GM23338 (cell line): ENCODE measurements at places on chromosomes 1 and 21.
A peak's percentile ranks its signal among the peaks of the same experiment; 100 is the strongest.

DNA sequence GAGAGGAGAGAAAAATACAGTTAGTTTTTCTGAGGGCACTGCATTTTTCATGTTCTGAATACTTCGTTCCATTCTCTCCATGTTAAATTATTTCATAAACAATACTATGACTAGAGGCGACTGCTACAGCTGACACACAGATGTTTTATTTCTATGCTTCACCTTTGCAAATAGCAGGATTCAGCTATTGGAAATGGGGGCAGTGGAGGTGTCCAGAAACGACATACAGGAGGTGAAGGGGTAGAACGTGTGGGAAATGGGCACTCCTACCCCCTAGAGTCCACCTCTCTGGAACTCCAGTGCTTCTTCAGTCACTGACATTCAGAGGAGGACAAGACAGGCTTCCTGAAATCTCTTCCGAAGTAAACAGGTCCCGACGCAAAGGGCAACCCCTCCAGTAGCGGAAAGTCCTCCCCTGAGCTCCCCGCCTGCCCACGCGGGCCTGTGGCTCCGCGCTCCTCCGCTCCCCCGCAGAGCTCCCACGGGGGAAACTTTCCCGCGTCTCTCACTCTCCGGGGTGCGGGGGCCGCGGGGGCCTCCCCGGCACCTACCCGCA lies 480 bp downstream of the DPYD start:
- peak; percentile 30 for DNase-seq

DNA sequence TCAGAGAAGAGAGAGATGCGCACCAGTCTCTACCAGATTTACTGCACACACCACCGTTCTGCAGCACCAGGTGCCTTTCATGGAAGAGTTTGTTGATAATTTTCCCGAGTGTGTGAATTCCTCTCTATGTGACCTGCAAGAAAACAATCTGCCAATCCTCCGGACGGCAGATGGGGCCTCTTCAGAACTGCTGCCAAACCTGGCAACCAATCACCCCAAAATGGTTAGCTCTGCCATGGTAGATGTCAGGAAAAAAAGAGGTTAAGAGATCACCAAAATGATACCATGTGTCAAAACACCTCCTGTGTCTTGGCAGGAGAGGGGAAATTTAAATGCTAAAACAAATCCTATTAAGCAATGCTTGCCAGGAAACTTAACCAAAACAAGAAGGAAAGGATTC lies 96.5 kb downstream of the DAB1 start:
- no peak for DNase-seq

- DNase-seq: no peak
Measured at GRCh38 chr1:33281554-33282303, 25.4 kb downstream of the ZNF362 start.

DNA sequence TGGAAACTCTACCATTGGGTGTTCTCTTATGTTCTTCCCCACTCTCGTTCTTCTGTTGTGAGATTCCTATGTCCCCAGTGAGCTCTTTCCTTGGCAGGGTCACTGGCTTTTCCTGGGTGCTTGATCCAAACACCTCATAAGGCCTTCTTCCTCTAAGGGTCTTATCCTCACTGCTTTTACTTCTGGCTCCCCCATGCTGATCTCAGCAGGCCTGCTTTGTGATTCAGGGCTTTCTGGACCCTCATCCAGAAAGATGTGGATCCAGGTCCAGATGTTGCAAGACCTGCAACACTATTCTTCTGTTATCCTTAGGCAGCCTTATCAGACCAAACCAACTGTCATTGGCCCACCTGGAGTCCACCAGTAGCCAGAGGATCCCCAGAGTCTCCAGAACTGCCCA lies 11.2 kb upstream of the MYOG start:
- no peak for DNase-seq

GRCh38 chr1:111727056-111727455 lies 12.1 kb downstream of the INKA2 start:
- no peak for DNase-seq

DNA sequence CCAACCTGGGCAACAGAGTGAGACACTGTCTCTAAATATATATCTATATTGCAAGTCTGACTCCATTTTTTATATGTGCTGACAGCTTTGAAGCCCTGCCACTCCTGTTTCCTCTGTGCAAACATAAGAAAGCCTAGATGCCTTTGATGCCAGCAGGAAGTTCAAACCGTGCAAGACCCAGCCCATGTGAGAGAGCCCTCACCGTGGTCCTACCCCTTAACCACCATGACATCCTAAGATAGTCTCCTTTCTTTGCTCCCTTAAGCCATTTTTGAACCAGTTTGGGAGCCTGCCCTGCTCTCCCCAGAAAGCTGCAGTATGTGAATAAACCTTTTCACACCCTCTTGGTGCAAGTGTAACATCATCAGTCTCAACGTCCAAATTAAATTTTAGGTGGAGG lies 3.7 kb upstream of the DIPK1A start:
- DNase-seq: no peak

DNA sequence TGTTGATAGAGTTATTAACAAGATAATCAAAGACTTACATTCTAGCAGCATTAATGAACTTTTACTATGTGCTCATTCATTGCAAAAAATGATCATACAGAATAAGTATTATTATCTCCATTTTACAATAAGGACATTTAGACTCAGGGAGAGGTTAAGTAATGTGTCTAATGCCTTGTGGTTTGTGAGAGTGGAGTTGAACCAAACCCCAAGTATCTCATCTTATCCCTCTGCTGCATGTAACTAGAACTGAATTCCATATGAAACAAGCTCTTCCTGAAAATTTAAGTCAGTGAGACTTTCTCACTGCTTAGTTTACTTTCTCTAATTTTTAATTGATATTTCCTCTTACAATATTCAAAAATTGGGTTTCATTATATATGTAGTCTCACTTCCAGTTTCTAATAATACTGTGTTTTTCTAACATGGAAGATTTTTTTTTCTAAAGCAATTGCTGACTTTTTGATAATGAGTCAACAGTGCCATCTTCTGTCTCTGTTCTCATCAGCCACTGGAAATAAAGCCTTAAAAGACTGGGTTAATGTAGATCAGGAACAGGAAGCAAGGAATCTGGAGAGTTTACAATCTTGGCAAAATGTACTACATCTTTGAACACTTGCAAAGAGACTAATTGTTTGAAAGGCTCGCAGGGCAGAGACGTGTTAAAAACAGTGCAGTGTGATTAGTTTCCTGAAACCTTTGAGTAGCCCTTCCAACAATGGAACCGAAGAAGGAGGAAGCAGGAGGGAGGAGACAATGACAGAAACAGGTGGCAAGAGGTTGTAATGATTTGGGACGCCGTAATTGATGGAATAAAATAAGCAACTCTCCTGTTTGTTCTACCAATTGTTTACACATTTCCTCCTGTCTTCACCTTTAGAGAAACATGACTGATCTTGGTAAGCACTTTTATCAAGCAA lies 567.6 kb downstream of the MRPL39 start:
- peak; percentile 34 for DNase-seq

GRCh38 chr1:221327954-221328353 lies 413.9 kb downstream of the DUSP10 start:
- no peak for DNase-seq

DNA sequence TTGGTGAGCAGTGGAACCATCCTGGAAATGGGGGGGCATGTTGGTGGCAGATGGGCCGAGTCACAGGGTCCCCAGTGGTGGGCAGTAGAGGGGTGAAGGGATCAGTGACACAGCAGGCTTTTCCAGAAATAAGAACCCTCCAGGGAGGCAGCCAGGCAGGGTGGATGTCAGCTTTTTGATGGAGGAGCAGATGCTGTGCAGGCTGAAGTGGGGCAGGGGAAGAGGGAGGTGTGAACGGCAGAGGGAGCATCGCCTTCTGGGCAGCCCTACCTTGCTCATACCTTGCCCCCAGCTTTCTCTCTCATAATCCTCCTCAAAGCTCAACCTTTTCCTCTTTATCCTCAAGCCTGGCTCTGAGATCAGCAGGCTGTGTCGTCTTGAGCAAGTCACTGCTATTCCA lies 131.8 kb upstream of the IPO9 start:
- DNase-seq: no peak

GRCh38 chr1:47888294-47888629 lies 108.9 kb downstream of the TRABD2B start:
- DNase-seq: no peak

- DNase-seq: no peak
Measured at GRCh38 chr1:243663651-243664050, 186.4 kb downstream of the AKT3 start.

DNA sequence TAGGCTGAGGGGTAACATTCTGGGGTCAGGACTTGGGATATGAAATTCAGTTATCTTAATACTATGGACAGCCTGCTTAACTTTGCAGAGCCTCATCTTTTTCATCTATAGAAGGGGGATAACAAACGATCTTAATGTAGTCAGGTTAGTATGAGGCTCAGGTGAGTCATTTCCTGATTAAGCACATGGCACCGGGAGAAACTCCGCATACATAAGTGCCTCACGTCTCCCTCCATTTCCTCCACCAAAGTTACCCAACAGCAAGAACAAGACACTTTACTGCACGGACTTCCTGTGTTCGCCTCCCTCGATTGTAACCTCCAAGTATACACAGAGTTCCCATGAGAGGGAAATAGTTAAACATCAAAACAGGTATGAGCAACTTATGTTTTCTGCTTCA lies 112.7 kb upstream of the COA6 start:
- DNase-seq: no peak

- DNase-seq: no peak
Measured at GRCh38 chr1:145805057-145805456, 18.8 kb downstream of the RNF115 start.

DNA sequence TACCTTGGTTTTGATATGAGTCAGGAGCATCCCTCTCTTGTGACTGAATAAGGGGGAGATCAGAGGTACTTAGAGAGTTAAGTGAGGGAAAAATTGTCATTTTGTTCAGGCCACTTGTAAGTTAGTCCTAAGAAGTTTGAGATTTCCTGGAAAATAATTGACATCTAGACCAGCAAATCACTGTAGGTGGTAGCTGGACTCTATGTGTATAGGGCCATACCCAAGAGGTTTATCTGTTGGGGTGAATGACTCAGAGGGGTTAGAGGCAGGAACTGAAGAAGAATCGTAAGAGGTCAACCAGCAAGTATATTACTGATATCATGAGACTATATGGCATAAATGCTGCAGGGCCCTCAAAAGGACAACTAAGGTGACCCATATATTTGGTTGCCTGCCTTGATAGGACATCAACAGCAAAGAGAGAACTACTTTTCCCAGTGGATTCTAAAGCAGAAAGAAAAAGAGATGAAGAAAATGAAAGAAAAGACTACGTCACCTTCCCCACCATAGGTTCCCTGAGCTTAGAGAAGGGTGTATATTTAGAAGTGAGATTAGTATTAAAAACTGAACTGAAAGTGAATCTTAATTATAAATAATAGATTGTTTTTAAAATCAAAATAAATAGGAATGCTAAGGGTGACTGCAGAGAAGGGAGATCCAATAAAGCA lies 8.0 kb upstream of the RNPC3 start:
- DNase-seq: no peak
